ENCODE measurements at places on chromosomes 13 and 19.

GRCh38 chr13:30697177-30697953 lies 38.0 kb upstream of the ALOX5AP start:
- no peak for DNase-seq

DNA sequence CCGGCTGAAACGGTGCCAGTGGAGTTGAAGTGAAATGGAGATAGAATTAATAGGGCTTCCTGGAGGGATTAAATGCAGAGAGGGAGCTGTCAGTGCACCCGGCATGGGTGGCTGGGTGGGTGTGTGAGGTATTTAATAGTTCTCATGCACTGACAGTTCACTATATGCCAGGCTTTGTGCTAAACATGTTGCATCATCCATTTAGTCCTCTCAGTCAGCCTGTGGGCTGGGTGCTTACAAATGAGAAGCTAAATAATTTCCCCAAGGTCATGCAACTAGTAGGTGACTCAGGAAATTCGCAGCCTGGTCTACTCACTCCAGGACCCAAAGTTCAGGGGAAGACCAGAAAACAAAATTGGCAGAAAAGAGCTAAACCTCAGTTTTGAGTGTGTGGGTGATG lies 63.5 kb upstream of the SPATA13 start:
- DNase-seq = peak; percentile 15

DNA sequence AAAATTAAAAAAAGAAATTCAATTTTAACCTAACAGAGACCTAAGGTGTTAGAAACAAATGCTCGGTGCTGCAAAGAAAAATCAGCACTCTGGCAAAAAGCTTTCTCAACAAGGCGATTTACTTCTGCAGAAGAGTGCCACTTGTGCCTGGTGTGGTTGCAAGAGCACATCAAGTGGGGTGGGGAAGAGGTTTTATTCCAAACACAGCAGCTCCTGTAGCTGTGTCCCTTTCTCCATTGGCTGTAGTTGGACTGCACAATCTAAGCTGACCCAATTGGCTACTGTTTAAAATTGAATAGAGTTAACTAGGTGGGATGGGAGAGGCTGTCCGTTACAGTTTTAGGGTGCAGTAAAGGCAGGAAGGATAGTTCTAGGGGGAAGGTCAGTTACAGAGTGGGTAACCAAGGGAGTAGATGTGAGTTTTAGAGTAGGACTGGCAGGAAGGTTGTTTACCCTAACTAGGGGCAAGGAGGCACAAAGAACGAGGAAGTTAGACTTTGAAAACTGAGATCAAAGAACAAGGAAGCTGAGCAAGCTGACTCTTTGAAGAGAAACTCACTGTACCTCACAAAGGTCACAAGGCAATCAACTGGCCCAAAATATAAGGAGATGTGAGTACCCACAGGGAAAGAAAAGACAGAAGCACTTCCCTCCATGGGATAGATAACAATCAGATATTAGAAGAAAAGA lies 145.7 kb downstream of the LIG4 start:
- no peak for DNase-seq

GRCh38 chr19:22807061-22807835 lies 23.3 kb upstream of the ZNF99 start:
- no peak for DNase-seq

GRCh38 chr13:84086847-84087162 lies 204.5 kb upstream of the SLITRK1 start:
- DNase-seq = no peak

DNA sequence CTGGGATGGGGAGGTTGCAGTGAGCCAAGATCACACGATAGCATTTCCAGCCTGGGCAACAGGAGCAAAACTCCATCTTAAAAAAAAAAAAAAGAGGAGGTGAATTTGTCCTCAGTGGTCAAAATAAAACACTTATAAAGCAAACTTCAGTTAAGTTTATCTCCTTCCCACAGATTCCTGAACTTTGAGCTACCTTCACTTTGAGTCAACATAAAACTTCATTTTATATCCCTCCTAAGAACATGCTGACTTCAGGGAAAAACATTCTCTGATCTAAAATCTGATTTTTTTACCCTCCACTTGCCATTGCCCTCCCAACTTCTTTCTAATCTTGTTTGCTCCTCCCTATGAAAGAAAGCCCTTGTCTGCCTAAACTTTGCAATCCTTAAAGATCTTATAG lies 59.0 kb downstream of the ZNF429 start:
- DNase-seq = no peak

DNA sequence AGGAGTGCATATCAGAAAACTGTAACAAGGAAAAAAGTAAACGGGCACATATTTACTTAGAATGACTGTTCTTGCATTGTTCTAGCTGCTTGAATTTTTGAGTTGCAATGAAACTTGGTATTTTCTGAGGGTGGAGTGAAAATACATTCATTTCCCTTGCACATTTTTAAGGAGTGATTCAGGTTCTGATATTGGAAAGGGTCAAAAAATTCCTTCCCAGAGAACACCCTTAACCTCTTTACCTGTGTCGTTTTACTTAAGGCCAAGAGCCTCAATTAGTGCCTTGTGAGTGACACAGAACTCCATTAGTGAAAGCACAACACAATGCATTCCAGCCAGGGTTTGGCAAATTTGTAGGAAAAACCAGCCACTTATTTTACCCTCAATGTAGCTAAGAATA lies 2.3 kb downstream of the ITGBL1 start:
- DNase-seq = no peak

GRCh38 chr13:69706807-69707206 lies 400.8 kb upstream of the ATXN8OS start:
- DNase-seq = no peak

DNA sequence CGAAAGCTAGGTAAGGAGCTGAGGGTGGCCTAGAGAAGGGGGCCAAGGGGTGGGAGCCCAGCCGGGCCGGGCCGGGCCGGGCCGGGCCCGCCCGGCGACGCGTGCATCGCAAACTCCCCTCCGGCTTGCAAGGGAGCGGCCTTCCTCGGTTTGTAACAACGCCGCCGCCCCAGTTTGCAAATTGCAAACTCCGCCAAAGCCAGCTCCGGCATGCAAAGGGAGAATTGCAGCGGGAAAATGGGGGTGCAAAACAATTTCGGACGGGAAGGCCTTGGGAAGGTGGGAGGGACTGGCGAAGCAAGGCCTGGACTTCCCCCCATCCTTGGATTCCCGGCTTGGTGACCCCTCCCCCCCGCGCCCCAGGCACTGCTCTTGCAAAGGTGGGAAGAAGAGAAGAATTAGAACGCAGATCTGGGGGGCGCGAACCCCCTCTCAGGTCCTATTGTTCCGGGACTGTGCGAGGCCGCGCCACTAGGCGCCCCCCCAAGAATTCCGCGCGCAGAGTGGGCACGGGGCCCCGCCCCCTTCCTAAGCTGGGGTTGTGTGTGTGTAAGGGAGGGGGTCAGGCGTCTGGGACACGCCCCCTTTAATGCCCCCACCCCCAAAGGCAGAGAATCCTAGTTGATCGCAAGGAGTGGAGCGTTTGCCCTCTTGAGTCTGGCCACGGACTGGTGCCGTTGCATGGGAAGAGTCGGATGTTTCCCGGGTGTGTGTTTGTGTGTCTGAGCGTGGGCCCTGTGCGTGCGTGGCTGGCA lies 926 bp downstream of the PRR12 start:
- DNase-seq = no peak

GRCh38 chr13:32173881-32174280 lies 141.3 kb downstream of the ZAR1L start:
- no peak for DNase-seq

- DNase-seq = peak; percentile 24
Observed at GRCh38 chr19:58279042-58279924, 528 bp downstream of the ZNF8 start.

DNA sequence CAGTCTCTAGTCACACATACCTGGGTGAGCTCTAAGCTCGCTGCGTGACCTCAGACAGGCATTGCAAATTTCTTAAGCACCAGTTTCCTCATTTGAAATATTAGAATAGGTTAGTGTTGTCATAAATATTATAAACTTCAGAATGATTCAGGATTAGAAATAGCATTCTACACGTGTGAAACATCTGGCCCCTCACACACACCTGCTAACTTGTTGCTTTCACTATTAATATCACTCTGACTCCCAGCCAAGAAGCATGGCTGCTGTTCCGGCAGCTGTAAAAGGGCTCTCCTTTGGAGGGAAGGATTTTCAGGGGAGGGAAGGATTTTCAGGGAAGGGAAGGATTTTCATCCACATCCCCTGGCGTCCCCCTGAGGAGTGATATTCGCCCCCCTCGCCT lies 161.3 kb upstream of the GPR12 start:
- no peak for DNase-seq

GRCh38 chr19:28615546-28615916 lies 597.4 kb downstream of the UQCRFS1 start:
- DNase-seq = no peak

DNA sequence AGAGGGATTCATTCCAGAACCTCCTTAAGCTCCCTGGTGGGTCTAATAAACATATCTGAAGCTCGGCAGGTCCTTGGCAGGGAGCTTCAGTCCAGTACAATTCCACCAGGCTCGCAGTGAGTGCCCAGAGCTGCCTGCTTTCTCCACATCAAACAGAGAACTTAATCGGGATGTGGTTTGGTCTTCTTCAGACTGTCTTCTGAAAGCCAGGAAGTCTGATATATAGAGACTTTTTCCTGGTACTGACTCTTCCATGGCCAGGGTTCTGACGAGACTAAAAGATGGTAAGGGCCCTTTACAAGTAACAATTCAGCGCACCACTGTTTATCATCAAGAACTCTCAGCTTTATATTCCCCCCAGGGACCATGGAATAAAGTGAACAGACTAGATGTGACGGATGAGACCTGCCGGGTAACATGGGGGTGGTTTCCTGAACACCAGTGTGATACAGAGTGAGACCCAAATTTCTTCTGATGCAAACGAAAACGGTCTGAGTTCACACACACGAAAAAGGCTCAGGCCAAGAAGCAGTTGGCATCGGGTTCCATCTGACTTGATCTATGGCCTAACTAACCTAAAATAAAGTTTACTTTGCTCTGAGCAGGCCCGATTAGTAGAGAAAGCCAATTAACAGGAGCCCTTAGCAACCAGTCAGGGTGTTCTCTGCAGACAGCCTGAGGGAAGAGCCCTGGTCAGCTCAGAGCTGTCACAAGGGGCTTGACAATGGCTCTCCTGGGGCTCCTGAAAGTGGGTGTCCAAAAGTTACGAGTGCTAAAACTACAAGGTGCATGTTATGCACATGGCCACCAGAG lies 29.0 kb downstream of the RANBP3 start:
- no peak for DNase-seq

DNA sequence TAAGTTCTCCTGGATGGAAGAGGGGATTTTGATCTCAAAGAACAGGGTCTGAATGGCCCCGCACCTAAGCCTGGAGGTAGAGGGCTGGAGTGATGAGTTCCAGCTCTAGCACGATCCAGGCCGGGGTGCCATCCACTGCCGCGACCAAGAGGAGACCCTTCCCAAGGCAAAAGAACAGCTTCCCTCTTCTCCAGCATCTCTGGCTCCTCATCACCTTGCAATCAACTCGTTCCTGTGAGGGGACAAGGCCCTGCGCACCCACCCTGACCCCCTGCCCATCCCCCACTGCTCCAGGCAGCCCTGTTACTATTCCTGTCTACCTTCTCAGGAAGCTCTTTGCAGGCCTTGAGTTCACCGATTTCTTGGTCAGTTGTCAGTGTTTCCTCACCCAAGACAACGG lies 17.8 kb downstream of the COL4A1 start:
- no peak for DNase-seq

DNA sequence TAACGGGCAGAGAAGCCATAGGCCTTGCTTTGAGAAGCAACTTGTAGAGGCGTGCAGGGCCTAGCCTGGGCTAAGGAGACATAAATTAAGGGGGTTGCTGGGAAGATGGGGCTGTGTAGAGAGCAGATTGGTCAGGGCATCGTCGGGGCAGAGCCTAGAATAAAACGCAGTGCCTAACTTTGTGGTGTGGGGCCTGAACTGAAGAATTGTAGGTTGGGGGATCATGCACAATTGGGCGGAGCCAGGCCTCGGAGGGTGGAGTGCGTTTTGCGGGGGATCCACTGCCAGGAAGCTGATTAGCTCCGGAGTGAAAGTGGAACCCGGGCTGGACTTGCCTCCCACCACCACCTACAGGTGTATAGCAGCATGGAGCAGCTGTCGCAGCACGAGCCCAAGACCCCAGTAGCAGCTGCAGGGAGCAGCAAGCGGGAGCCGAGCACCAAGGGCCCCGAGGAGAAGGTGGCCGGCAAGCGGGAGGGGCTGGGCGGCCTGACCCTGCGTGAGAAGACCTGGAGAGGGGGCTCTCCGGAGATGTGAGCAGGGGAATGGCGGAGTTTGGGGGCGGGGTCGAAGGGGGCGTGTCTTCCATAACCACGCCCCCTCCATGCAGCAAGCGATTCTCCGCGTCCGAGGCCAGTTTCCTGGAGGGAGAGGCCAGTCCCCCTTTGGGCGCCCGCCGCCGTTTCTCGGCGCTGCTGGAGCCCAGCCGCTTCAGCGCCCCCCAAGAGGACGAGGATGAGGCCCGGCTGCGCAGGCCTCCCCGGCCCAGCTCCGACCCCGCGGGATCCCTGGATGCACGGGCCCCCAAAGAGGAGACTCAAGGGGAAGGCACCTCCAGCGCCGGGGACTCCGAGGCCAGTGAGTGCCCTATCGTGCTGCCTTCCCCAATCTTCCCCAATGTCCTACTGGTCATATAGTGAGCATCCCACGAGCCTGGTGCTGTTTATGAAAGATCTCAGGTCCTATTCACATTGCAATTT lies 13.8 kb downstream of the DNASE2 start:
- peak; percentile 38 for DNase-seq

DNA sequence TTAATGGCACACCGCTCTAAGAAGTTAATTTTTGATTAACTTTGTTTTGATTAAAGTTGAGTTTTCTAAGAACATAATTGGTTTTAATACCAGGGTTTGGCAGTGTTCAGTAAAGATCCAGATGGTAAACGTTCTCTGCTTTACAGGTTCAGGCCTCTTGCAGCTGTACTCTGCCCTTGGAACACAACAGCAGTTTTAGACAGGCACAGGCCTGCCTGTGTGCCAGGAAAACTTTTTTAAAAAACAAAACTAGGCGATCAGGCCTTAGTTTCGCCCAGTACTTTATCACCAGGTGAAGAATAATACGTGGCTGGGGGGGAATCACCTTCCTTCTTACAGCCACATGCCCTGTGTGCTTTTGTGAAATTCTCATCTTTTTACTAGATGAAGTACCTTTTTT lies 38.0 kb upstream of the TEX29 start:
- no peak for DNase-seq

DNA sequence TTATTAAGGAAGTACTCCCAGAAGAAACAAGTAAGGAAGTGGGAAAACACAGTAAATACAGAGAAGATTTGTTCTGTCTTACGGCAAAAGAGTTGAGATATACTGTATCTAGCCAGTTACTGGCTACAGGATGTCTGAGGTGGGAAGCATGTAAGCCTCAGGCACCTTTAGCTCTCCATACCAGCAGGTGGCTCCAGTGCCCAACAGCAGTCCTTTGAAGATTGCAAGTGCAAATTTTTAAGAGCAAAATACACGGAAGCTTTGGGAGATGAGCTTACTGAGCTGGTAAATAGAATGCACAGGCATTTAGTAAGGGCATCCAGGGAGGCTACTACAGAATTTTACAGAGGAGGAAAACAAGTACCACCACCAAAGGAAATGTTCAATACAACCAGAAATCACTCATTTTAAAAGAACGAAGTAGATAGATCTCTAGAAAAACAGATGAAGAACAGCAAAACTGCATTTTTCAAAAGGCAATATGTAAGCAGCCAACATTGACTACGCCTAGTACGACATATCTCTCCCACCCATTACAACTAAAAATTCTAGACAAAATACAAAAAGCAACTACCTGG lies 57.9 kb upstream of the VSTM2B start:
- DNase-seq = peak; percentile 4
